ENCODE measurements at places on chromosomes 6 and 20.

DNA sequence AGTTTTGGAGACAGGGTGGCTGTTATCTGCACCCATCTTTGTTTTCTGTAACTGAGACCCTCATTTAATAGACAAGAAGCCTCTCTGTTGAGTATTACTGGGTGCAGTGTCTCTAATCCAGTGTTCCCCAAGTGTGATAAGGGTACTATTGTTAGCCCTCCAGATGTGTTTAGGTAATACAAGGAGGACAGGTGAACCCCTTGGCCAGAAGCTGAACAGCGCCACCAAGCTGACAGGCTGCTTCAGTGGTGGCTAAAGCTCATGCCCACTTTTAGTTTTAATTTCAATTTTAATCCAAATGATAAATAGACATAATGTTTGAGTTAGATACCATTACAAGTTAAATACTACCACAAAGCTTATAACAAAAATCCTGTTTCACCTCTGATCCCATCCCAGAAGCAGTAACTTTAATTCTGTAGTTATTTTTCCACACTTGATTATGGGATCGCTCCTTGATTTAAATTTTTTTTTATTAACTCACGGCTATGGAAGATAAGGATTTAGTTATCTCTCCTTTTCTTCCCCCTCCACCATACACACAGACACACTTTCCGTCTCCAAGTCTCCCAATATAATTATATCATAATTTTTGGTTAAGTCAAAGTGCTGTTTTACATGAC, 8.4 kb upstream of the STK35 start:
- peak; percentile 15 for DNase-seq

GRCh38 chr20:19571996-19572395, 186.1 kb upstream of the RIN2 start:
- no peak for DNase-seq

DNA sequence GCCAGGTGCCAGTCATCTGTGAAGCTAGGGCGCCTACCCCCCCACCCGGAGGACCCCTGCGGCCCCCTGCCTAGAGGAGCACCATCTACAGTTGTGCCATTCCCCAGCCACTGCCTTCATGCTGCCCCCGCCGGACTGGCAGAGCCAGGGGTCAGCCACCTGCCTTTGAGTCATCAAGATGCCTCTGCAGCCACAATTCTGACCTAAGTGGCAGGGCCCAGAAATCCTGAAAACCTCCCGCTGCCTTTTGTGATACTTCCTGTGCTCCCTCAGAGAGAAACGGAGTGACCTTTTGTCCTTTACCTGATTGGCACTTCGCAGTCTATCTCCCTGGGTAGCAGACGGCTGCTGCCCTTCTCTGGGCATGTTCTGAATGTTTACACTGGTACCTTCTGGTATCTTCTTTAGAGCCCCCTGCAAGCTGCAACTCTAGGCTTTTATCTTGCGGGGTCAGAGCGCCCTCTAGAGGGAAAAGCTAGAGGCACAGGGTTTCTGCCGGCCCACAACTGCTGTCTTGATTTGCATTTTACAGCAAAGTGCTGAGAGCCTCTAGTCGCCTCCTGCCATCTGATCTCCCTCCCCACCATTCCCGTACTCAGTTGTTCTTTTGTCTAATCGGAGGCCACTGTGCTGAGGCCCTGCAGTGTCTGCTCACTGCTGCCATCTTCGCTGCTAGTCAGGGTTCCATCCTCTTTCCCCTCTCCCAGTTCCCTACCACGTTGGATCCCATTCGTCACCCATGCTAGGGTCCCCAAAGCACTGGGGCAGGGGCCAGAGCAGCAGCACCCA, 26.9 kb downstream of the SPATA2 start:
- peak; percentile 58 for DNase-seq

GRCh38 chr6:2790588-2791449, 25.6 kb downstream of the WRNIP1 start:
- peak; percentile 46 for DNase-seq

DNA sequence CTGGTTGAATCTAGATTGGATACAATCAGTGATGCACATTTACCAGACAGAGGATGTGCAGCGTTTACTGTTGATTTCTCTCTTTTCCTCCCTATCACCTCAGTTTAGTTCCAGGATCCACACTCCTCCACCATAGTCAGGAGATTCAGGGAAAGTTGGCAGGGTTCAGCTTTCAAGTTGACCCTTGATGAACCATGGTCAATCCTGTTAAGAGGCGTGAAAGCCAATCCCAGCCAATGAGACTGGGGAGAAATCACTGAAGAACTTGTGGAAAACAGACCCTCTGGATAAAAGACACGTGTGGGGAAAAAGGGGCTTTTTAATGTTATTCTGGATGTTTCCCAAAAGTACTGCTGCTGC, 19.2 kb upstream of the SCP2D1 start:
- DNase-seq: no peak
